ENCODE measurements at places on chromosomes 5 and 9.

DNA sequence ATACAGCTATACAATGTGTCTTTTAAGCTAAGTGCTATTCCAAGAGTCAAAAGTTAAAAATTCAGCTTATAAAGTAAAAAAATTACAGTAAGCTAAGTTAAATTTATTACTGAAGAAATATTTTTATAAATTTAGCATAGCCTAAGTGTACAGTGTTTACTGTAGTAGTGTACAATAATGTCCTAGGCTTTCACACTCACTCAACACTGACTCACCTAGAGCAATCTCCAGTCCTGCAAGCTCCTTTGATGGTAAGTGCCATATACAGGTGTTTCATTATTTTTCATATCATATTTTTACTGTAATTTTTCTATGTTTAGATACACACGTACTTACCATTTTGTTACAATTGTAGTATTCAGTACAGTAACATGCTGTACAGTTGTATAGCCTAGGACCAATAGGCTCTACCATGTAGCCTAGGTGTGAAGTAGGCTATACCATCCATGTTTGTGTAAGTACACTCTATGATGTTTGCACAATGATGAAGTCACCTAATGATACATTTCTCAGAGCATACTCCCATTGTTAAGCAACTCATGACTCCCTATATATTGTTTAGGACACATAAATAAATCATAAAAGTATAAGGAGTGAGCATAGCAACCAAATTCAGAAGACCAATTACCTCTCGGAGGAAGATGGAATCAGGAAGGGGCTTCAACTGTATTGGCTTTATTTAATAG, 165.1 kb upstream of the SLC30A5 start:
- no peak for DNase-seq

GRCh38 chr9:120830151-120830550, 12.6 kb downstream of the PSMD5 start:
- DNase-seq = no peak

DNA sequence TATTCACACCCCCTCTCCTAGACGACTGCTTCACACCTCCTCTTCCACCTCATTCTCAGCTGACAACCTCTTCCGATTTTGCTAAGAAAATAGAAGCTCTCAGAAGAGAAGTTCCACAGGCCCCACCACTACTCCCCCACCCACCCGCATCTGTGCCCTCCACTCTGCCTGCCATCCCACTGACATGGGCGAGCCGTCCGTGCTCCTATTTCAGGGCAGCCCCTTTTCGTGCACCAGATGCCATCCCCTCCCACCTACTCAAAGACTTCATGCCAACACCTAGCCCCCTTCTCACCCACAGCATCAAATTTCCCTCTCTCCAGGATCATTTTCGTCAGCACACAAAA, 34.6 kb upstream of the JADE2 start:
- no peak for DNase-seq

- DNase-seq = no peak
Measured at GRCh38 chr9:81729135-81729534, 39.8 kb upstream of the TLE1 start.

- no peak for DNase-seq
Measured at GRCh38 chr9:131732636-131733289, 7.1 kb downstream of the RAPGEF1 start.

- no peak for DNase-seq
Measured at GRCh38 chr9:74447451-74448193, 49.5 kb upstream of the RORB start.

DNA sequence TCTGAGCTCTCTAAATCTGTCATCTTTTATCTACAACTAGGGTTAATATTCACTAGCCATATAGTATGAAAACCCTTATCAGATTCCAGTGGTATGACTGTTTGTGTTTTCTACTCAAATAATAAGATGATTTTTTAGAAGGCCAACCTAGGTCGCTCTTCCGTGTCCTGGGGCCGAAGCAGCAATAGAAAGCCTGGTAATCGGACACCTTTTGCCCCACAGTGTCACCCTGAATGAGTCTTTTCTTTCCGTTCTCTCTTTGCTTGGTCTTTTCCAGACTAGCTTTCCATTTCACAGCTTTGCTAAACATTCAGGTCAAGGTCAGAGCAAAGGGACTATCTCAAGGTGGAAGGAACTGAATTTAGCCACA, 243.3 kb upstream of the ANKRD55 start:
- no peak for DNase-seq

GRCh38 chr9:121945281-121945680, 147.8 kb downstream of the TTLL11 start:
- no peak for DNase-seq

DNA sequence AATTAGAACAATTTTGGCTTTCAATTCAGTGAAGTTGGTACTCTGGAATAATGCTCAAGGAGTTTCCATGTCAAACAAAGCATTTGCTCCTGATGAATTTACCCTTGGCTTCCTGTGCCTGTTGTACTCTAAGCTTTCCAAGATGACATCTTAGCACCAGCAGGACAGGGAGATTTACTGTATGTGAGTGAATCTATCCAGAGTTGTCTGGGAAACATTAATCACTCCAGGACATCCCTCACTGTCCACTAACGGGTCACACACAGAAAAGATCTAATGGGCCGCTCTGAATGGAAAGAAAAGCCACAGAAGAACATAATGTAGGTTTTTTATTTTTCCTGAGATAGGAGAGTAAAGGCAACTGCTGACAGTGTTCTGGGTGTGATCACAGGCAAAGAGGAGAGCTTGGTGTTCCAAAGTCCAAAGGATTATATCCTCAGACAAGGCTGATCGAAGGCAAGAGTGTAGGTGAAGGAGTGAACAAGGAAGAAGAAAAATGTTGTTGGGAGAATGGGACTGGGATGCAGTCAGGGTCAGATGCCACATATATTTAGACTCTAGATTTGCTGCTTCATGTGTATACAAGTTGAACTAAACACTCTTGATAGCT, 167.7 kb upstream of the RPS23 start:
- DNase-seq = no peak

GRCh38 chr5:108528655-108529054, 146.8 kb upstream of the FBXL17 start:
- no peak for DNase-seq

- DNase-seq = no peak
Measured at GRCh38 chr5:173998531-173998930, 9.6 kb downstream of the C5orf47 start.

- DNase-seq = no peak
Measured at GRCh38 chr9:122236681-122237080, 7.9 kb upstream of the LHX6 start.

DNA sequence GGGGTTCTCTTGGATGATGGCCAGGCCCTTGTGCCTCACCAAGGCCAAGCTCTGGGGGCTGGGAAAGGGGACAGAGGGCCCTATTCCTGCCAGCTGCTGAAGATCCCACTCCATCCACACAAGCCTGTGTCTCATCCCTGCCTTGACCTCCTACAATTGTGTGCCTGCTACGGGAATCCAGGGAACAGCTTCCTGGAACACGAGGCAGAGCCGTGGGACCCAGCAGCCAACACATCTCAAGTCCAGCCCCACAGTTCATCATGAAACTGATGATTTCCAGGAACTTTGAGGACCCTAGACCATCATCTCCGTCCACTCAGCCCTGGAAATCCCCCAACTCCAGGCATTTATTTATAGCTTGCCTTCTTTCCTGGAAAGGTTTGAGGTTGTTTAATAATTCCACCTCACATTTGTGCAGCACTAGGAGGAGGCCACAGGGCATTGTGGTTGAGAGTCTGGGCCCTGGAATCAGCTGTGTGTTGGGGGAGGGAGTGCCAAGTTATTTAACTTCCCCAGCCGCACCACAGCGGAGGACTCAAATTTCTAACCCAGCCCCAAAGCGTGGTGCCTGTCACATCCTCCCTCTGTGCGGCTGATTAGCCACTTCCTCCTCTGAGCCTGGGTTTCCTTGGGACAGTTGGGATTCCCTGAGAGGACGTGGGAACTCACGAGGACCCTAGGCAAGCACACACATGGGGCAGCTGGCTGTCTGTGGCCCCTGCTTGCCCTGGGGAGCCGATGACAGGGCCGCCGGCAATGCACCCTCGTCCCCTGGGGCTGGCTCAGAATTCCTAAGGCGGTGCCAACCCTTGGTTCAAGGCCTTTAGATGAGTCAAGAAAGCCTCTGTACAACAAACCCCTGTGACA, 58.2 kb upstream of the GGTA1 start:
- no peak for DNase-seq

DNA sequence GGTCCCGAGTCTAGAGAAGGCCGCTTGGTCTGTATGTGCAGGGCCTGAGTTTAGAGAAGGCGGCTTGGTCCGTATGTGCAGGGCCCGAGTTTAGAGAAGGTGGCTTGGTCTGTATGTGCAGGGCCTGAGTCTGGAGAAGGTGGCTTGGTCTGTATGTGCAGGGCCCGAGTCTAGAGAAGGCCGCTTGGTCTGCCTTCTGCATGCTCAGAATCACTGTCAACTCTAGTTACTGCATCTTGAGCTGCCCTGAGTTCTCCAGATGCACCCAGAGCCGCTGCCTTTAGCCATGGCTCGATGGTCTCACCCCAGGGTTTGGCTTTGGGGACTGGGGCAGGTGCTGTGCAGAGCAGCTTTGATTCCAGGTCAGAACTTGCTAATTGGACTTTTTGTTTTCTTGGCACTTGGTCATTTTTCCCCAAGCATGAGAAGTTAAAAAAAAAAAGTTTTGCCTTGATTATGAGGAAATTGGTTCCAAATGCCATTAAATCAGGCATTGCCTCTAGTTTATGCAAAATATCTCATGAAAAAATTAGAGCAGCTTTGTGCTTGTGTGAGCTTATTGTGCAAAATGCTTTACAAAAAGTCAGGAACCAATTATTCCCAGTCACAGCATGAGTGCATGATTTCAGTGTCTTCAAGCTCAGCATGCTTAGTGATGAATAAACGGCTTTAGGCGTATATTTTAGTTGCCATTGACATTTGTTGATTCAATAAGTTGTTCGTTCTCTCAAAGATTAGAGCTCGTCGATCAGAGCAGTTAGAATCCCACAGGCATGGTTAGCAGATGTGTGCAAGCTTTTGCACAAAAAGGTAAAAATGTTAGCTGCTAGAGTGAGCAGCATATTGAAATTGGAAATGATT, 25.4 kb upstream of the EXOC3 start:
- DNase-seq = no peak

GRCh38 chr9:136087741-136088480, 7.2 kb downstream of the NACC2 start:
- no peak for DNase-seq

DNA sequence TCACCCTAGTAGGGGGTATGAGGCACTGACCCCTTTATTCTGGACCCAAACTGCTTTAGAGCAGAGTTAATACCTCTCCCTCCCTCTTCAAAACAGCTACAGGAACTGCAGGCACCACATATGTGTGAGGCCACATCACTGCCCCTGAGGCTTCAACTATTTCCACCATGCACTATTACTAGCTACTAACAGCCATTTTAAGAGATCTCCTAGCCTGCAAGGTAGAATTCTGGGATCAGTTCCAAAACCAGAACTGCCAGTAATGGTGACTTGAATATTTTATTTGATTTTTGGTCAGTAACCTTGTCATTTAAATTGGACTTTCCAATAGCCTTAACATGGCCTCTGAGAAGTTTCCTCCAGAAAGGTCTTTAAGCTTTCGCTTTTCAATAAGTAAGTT, 55.3 kb upstream of the FSD1L start:
- no peak for DNase-seq

- no peak for DNase-seq
Measured at GRCh38 chr9:35407846-35408245, 82.1 kb upstream of the RUSC2 start.

DNA sequence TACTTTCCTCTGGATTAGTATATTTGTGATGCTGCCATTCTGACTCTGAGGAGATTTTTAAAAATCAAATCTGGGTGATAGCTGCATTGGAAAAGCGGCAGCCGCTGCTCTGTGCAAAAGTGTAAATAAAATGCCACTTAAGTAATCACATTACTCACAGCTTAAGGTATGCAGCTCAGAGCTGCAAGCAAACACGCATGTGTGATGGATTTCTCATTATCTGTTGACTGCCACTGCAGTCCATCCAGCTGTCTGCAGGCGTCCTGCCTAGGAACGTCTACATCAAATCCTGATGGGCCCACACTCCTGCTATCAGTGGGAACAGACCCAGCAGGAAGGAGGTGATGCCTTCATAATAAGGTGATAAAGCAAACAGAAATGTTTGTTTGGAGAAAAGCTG, 216.9 kb downstream of the SPOCK1 start:
- no peak for DNase-seq
